ENCODE measurements at places on chromosomes 12 and 14.

- no peak for DNase-seq
These were observed 61.7 kb downstream of the CALM1 start for GRCh38 chr14:90458536-90458935.

- no peak for DNase-seq
These were observed 16.3 kb downstream of the RAPGEF3 start for GRCh38 chr12:47742253-47742825.

DNA sequence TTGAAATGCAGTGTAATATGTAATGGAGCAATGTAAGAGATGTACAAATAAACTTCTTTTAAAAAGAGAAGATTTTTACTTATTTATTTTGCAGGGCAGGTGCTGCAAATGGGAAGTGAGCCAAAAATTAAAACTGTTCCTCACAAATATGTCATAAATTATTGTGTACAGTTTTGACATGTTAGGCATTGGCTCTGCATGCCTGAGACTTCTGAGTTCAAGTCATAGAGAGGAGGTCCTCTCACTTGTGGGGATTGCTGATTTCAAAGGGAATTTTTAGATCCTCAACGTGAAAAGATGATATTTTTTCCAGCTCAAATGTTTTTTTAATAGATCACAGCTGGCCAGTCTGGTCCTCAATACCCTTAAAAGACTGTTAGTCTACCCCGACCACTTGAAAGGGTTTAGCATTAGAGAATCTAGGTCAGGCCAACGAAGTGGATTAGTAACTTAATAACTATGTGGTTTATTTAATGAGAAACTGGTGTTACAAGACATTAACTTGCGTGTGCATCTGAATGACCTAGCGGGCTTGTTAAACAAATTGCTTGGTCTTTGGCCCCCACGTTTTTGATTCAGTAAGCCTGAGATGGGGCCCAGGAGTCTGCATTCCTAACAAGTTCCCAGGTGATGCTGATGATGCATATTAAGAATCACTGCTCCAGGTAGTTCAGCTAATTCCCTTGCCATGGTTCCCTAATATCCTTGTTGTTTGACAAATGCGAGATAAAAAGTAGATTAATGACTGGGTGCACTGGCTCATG is 30.9 kb upstream of the WDR89 start:
- no peak for DNase-seq

- DNase-seq, result no peak
These were observed 39.0 kb downstream of the SLCO1B1 start for GRCh38 chr12:21169878-21170472.

DNA sequence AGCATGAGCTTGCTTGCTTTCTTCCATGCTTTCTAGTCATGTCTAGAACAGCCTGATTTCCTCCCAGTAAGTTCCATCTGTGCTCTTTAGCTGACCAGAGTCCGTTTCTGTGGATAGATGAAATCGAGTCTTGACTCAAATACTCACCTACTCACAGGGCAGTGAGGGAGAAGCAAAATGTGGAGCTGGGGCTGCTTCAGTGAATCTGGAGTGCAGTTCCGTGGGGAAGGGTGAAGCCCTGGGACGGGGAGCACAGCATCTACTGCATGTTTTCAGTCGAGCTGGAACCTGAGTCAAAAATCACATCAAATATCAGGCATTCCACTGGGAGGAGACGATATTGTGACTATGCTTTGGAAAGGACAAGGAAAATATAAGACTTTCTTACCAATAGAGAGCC is 70.3 kb upstream of the PRMT8 start:
- no peak for DNase-seq

Data from GM18507 (cell line).